Putamen (tissue), 1 donor: ENCODE measurements at places on chromosomes 5 and 9.
A peak's percentile ranks its signal among the peaks of the same experiment; 100 is the strongest.

DNA sequence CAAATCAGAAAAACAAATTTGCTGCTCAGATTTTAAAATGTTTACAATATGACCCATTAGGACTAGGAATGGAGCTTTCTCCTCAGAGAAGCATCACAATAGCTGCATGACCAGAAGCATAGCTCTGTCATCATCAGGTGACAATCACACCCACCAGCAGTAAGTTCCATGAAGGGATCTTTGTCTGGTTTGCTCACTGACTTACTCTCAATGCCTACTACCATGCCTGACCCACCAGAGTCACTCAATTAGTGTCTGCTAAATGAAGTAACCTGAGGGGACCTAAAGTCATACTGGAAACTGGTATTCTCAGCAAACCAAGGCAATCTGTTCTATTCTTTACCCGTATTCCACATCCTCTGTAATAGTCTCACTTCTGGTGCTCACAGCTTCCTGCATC lies 7.7 kb downstream of the ERMP1 start:
- peak; percentile 39 for DNase-seq

DNA sequence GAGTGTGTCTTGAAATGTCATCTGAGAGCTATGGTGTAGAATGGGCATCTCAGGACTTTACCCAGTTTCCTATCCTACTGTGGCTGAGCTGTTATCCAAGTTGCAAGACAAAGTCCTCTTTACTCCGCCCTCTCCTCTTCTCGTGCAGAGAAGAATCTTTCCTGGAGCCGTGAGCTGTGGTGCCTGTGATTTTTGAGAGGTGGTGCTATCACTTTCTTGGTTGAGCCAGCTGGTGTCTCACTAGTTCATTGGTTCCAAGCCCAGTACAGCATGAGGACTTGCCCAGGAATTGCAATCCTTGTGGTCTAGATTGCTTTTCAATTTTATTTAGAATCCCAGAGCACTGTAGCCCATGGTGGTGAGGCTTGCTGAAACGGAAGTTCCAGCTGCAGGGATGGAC lies 2300.3 kb downstream of the MAT2B start:
- DNase-seq = no peak

GRCh38 chr9:94912700-94913249 lies 186.3 kb downstream of the AOPEP start:
- DNase-seq = no peak

- peak; percentile 49 for DNase-seq
Measured at GRCh38 chr9:100919506-100919905, 109.0 kb upstream of the PLPPR1 start.

DNA sequence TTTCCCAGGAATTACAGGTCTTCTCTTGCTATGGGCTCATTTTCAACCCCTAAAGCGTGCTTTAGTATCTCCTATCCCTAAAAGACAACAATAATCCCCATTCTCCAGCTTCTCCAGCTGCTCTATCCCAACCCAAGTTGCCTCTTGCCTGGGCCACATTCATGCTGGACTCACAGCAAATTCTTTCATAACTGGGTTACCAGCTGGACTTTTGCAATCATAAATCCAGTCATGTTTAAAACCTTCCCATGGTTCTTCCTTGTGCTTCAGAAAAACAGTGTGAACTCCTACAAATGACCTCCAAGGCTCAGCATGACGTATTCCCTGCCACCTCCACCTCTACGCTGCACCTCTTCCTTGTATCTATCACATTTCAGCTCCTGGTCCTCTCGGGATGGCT lies 346.9 kb downstream of the GADD45G start:
- DNase-seq = no peak

GRCh38 chr5:81779125-81779915 lies 28.4 kb upstream of the SSBP2 start:
- no peak for DNase-seq

GRCh38 chr9:96177005-96177718 lies 124.8 kb downstream of the HSD17B3 start:
- DNase-seq = peak; percentile 54

- no peak for DNase-seq
Measured at GRCh38 chr5:43691275-43691674, 88.3 kb downstream of the NNT start.

GRCh38 chr5:76532052-76532451 lies 91.2 kb downstream of the F2RL2 start:
- DNase-seq = no peak

DNA sequence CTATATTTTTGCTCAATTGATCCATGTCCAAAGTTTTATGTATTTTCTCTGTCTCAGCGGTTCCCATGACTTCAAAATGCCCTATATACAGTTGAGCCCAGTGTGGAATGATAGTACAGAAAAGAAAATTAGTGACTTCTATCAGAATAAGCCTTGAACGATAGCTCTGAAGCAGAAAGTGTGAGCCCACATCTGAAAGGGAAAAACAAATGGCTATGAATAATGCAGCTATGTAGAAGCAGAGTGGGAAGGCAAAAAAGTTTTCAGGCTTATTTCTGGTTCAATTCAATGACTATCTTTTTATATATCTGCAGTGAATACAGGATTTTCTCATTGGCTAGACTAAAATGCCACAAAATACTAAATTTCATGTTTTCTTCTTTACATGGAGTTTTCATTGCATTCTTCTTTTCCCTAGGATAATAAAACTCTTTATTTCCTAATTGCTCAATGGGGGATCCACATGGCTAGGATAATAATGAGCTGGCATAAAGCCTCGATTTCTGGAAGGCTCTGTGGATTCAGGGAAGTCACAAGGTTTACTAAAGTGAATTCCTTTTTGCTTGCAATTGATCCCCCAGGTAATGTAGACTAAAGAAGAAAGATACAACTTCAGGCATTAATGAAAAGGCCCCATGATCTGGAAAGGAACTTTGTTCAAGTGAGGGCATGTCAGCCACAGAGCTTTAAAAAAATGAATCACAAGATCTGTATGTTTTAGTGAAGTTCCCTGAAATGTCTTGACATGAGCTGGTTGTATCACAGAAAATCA lies 377.0 kb upstream of the RIOK2 start:
- DNase-seq = no peak

GRCh38 chr5:14158890-14159666 lies 15.9 kb downstream of the TRIO start:
- no peak for DNase-seq

DNA sequence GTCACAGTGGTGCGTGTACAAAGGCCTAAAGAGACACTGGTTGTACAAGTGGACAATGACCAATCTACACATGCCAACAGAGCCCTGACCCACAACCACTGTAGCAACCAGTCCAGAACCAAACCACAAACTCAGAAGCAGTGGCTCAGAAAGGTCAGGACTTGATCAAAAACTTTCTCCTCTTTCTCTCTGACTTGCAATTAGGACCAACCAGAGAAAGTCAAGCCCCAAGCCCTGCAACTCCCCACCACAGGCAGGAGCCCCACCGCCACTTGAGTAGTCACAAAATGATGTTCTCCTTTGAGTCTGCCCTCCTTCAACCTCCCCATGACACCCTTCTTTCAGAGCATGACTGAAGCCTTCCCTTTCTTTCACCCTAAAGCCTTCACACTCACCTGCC lies 291.8 kb downstream of the CDH10 start:
- no peak for DNase-seq

- no peak for DNase-seq
Measured at GRCh38 chr5:153094333-153094732, 396.1 kb upstream of the GRIA1 start.

GRCh38 chr5:62306323-62306895 lies 403 bp downstream of the KIF2A start:
- DNase-seq = no peak

DNA sequence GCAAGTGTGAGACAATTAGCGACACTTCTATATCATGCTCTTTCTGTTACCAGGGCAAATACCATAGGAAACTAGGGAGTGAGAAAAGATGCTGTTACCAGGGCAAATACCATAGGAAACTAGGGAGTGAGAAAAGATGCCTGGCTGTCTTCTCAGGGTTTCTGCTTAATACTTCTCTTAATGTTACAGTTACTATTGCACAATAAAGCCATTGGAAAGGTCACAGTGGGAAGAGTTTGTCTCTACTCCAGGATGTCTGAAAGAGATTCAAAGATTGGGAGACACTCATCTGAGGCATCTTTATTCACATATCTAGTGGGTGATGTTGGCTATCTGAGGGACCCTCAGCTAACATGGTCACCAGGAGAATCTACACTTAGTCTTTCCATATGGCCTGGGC lies 431.7 kb upstream of the POU5F2 start:
- no peak for DNase-seq

DNA sequence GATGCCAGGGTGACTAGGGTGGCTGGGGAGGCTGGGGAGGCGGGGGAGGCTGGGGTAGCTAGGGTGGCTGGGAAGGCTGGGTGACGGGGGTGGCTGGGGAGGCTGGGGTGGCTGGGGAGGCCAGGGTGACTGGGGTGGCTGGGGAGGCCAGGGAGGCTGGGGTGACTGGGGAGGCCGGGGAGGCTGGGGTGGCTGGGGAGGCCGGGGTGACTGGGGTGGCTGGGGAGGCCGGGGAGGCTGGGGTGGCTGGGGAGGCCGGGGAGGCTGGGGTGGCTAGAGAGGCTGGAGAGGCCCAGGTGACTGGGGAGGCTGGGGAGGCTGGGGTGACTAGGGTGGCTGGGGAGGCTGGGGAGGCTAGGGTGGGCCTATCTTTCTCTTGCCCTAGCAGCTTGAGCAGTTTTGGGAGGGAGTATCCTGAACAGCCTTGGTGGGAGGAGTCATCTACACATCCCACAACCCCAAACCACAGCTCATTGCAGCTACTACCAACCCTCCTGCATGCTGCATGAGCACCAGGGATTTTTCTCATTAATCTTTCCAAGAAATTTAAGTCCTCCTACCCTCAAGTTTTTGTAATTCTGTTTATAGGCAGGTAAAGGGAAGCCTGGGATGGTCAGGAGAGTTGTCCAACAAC lies 203.2 kb upstream of the IRX1 start:
- no peak for DNase-seq

- no peak for DNase-seq
Measured at GRCh38 chr9:130155647-130156046, 16.6 kb upstream of the NCS1 start.

- no peak for DNase-seq
Measured at GRCh38 chr9:94891183-94891582, 164.7 kb downstream of the AOPEP start.

DNA sequence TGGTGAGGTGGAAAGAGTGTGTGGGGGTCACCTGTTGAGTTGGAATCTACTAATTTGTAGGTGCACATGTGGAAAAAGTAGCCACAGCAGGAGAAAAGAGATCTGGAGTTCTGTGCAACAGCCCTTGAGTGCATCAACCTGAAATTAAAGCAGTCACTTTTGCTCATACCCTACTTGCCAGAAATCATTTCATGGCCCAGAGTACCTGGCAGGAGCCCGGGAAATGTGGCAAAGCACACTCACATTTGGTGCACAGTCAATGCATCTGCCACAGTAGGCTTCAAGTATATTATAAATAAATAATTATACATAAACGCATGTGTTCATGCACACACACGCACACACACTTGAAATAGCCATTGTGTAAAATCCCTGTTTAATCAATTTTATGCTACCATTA lies 203.0 kb downstream of the ICE1 start:
- no peak for DNase-seq

DNA sequence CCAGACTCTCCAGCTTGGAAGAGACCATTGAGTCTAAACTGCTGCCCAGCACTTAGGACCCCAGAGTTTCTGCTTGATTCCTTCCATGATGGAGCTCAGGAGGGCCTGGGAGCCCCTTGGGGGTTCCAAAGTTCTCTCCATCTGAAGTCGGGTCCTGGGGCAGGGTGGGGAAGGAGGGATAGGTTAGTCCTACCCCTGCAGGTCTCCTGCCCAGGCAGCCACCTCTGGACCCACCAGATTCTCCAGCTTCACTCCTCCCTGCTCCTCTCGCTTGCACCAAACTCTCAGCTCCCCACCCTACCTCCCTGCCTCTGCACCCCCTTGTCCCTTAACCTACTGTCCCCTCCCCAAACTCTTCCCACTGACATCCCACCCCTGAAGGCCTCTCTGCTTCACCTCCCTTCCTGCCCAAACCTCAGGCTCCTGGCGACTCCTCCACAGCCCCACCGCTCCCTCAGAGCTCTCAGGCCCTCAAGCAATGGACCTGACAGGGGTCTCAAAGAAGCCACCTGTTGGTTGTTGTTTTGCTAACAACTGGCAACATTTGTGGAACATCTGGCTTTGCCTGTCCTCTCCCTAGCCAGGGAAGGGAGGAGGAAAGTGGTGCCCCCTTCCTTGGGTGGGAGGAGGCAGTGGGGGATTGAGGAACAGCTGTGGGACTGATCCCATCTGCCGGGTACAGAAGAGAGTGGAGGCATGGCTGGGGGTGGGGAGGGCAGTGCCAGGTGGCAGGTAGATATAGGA lies 137.5 kb downstream of the RGS3 start:
- no peak for DNase-seq

DNA sequence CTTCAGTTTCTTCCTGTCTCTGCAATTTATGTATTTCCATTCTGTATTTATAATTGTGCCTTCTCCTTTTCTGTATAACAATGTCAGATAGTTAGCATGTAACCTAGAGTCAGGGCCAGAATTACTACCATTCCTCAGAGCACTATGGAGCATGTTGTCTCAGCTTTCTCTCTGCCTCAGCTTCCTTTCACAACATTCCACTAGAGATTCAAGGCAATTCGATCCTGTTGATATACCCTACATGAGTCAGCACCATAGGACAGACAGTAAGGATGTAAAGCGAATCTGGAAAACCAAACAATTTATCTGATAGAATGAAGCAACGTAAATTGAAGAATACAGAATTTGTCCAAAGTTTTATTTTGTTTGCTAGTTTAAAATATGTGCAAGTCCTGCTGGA lies 728.3 kb upstream of the SEMA6A start:
- no peak for DNase-seq

GRCh38 chr9:23824830-23825591 lies 1.0 kb downstream of the ELAVL2 start:
- DNase-seq = no peak

DNA sequence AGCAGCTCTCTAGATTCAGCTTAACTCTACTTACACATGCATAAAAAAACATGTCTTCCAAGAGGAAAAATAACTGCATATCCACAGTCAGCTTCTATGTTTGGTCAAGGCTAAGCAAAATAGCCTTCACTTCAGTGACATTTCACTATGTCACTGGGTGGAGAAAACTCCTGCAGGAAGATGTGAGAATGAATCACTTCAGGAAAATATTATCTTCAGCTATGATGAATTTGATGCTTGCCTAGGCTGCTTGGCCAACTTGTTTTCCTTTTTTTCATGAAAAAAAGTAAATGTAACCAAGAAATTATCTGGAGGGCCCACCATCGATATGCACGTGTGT lies 143.0 kb upstream of the ZNF608 start:
- DNase-seq = no peak

- no peak for DNase-seq
Measured at GRCh38 chr5:123429221-123429954, 6.2 kb upstream of the CEP120 start.
